ENCODE measurements at places on chromosomes 6 and 20. TPM values are rescaled to one million over a fixed set of nuclear protein-coding genes. Genes with fewer than 3 reads are reported as not detected.
A peak's percentile ranks its signal among the peaks of the same experiment; 100 is the strongest.

The MYCT1 gene
- total RNA-seq = not detected

The HIVEP2 gene
- total RNA-seq = 45.8 TPM

- H3K27ac ChIP-seq = no peak overlapping the region
- H3K4me3 ChIP-seq = no peak overlapping the region
- H3K27me3 ChIP-seq = peaks cover 2% of the 10 kb centered on the region
- peaks cover 10% of the 10 kb centered on the region for H3K36me3 ChIP-seq
These were observed 23.8 kb downstream of the DCBLD1 start for GRCh38 chr6:117506180-117506835.

GRCh38 chr6:17152703-17153102, 50.9 kb downstream of the STMND1 start:
- H3K4me1 ChIP-seq = no peaks in the 10 kb centered on the region
- H3K27me3 ChIP-seq = no peaks in the 10 kb centered on the region
- H3K4me3 ChIP-seq = no peak overlapping the region
- DNase-seq = no peak
- H3K27ac ChIP-seq = no peak overlapping the region

DNA sequence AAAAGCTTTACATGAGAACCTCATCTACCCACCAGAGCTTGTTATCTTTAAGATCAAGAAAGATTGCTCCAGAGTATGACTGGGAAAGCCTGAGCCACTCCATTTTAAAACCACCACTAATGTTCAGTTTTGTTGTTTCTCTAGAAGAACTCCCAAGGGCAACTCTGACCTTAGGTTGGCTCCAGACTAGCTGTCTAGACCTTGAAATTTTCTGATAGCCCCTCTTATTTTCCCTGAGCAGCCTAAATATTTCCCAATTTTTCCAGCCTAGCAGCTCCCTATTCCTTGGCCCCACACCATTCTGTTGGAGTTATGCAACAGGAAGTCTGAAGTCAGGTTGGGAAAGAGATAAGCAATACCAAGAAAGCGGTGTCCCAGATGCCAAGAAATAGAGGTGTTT, 84.6 kb upstream of the TCF21 start:
- H3K27me3 ChIP-seq = peaks cover 5% of the 10 kb centered on the region
- no peak for DNase-seq
- no peak overlapping the region for H3K27ac ChIP-seq
- no peaks in the 10 kb centered on the region for H3K4me1 ChIP-seq

DNA sequence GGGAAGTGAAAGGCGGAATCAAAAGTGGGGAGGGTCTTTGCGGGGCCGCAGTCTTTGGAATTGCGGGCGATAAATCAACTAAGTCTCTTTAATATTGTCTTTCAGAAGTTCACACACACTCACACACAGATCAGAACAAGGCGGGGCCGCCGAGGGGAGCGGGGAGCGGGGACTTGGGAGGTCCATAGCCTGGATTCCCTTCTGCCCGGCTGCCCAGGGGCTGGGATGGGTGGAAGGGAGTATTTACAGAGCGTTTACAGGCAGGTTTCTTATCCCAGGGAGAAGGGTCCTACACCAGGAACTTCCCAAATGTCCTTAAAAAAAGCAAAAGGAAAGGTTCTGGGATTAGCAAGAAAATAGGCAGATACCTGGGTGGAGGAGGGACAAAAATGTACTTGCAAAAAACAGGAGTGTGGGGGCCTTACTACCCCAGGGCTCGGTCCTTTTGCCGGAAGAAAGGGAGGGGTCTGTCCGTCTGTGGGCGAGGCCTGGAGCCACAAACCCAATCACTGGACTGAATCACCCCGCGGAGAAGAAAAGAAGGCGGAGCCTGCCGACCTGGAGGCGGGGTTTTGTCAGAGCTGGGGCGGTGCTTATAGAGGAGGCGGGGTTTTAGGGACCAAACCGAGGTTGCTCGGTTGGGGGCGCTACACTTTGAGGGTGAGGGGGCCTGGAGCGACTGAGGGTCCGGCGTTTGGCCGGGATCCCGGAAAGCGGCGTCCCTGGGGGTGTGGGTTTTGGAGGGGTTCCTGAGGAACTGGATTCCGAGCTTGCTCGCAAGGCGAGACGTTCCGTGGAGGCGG, 3.2 kb downstream of the PRRT1 start:
- H3K4me3 ChIP-seq = peak overlapping the region; percentile 77
- H3K27me3 ChIP-seq = peaks cover 43% of the 10 kb centered on the region
- no peaks in the 10 kb centered on the region for H3K36me3 ChIP-seq

DNA sequence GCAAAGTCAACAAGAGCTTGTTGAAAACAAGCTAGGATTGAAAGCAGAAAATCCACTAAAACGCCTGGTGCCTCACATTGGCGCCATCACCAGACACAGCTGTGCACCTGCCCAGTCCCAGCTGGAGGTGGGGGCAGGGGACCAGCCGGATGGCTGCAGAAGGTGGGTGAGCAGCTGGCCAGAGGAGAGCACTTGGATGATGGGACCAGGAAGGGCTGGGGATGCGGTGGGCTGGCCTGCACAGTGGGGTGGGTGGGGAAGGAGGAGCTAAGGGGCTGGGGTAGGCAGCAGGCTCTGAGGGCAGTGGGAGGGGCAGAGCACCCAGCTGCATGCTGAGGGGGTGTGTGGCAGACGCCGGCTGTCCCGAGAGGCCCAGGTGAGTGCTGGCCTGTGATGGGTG, 7.1 kb downstream of the CABLES2 start:
- H3K4me1 ChIP-seq = peaks cover 2% of the 10 kb centered on the region
- H3K27ac ChIP-seq = no peak overlapping the region
- no peak for DNase-seq
- peaks cover 8% of the 10 kb centered on the region for H3K36me3 ChIP-seq
- no peaks in the 10 kb centered on the region for H3K27me3 ChIP-seq

DNA sequence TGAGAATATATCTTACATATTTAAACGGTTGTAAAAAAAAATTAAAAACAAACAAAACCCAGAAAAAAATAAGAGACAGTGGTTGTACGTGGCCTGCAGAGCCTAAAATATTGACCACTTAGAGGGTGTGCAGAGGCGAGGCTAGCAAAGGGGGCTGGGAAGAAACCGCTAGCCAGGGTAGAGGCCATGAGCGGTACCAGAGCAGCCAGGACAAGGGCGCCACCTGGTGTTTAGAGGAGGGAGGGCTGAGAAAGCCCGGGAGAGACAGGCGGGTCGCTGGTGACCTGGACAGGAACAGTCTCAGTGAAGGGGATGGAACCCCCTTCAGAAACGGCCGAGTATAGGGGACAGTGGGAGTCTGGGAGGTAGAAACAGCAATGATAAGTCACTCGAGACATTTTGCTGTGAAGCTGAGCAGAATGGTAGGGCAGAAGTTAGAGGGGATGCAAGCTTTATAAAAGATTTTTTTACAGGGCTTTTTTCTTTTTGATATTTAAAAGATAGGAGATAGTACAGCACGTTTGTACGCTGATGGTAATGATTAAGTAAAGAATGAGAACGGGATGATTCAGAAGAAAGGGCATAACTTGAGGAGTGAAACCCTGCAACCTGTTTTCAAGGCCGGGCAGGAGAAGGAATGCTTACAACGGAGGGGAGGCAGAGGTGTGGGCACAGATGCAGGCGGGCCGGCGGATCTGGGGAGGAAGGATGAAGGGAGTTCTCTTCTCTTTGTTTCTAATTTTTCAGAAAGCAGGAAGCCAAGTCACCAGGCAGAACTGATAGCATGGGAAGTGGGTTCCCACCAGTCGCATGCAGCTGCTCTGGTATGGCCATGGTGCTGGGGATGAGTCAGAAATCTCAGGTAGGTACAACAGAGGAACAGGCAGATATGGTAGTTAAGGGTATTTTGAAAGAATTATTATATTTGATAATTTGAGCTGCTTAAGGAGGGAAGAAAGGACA, 76.2 kb downstream of the FAM229B start:
- DNase-seq = peak; percentile 81
- peaks cover 61% of the 10 kb centered on the region for H3K27me3 ChIP-seq
- H3K4me3 ChIP-seq = peak overlapping the region; percentile 72
- H3K36me3 ChIP-seq = no peaks in the 10 kb centered on the region

DNA sequence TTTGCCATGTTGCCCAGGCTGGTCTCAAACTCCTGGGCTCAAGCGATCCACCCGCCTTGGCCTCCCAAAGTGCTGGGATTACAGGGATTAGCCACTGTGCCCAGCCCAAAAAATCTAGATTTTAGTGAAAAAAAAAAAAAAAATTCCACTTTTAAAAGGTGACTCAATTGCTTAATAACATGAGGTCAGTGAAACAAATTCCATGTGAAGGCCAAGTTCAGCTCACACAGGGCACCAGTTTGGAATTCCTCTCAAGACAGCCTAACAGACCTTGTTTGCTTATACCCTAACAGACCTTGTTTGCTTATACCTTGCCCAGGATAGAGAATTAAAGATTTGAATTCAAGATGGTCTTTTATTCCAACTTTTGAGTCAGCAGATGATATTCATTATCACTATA, 5.1 kb downstream of the RRBP1 start:
- peaks cover 24% of the 10 kb centered on the region for H3K4me1 ChIP-seq
- no peaks in the 10 kb centered on the region for H3K27me3 ChIP-seq
- no peak overlapping the region for H3K27ac ChIP-seq
- H3K4me3 ChIP-seq = no peak overlapping the region

DNA sequence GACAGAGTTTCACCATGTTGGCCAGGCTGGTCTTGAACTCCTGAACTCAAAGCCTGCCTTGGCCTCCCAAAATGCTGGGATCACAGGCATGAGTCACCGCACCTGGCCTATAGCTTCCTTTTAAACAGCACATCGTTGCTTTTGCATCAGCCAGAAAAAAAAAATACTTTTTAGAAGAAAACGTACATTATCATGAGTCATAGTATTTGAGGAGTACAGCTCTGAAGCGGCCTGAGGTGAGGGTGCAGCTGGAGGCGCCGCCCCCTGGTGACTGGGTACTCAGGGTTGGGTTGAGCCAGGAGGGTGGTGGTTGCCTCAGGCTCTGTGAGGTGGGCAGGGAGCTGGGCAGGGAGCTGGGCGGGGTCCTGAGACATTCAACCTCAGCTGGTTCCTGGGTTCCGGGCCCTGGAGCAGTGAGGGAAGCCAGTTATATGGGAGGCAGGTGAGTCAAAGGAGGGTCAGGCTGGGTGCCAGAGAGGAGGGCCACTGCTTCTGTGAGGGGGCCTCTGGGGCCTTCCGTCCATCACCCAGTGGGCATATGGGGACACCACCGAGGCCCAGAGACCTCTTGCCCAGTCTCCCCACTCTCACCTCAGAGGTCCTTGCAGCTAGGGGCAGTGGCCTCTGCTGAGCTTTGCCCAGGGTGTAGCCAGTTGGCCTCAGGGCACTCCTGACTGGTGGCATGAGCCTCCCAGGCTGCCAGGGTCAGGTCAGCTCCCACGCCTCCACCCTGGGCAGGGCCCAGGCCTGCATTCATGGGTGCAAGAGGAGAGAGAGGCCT, 11.7 kb upstream of the ID1 start:
- DNase-seq = no peak
- H3K27ac ChIP-seq = no peak overlapping the region

- H3K27ac ChIP-seq = peak overlapping the region; percentile 20
- H3K4me1 ChIP-seq = peaks cover 33% of the 10 kb centered on the region
- H3K36me3 ChIP-seq = peaks cover 58% of the 10 kb centered on the region
- no peaks in the 10 kb centered on the region for H3K27me3 ChIP-seq
These were observed 22.2 kb downstream of the SAMHD1 start for GRCh38 chr20:36929290-36929689.

- H3K36me3 ChIP-seq = no peaks in the 10 kb centered on the region
- DNase-seq = no peak
- no peak overlapping the region for H3K27ac ChIP-seq
These were observed 47.5 kb downstream of the ERMARD start for GRCh38 chr6:169798764-169799473.

GRCh38 chr6:25418454-25419052, 139.4 kb downstream of the CARMIL1 start:
- H3K27me3 ChIP-seq = no peaks in the 10 kb centered on the region
- H3K4me3 ChIP-seq = no peak overlapping the region
- no peak overlapping the region for H3K27ac ChIP-seq
- H3K36me3 ChIP-seq = peaks cover 7% of the 10 kb centered on the region

The ANKRD66 gene
- not detected for total RNA-seq

- H3K4me1 ChIP-seq = peaks cover 47% of the 10 kb centered on the region
- H3K27me3 ChIP-seq = no peaks in the 10 kb centered on the region
- H3K4me3 ChIP-seq = no peak overlapping the region
- DNase-seq = no peak
- H3K27ac ChIP-seq = peak overlapping the region; percentile 21
- peaks cover 55% of the 10 kb centered on the region for H3K36me3 ChIP-seq
These were observed 171.9 kb downstream of the JARID2 start for GRCh38 chr6:15417811-15418210.

DNA sequence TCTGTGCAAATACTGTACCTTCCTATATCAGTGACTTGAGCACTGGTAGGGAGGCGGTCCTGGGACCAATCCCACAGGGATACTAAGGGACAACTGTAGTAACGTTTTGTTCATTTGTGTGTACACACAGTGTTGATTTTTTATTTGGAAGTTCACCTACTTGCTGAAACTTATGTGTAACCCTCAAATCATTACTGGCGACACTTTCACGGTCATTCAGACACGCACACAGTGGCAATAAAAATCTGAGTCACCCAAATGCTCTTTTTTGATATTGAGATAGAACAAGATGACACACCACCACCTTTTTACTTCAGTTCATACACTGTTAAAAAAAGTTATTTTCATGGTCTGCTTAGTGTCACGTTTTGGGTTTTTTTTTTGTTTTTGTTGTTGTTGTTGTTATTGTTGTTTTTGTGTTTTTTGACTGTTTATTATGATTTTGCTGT, 79.8 kb downstream of the QKI start:
- H3K4me1 ChIP-seq = peaks cover 10% of the 10 kb centered on the region
- H3K36me3 ChIP-seq = peaks cover 16% of the 10 kb centered on the region
- no peak for DNase-seq
- no peak overlapping the region for H3K4me3 ChIP-seq

The POM121L2 gene
- total RNA-seq = not detected

GRCh38 chr6:128029826-128030225, 129.0 kb upstream of the THEMIS start:
- no peak overlapping the region for H3K4me3 ChIP-seq
- no peak overlapping the region for H3K27ac ChIP-seq
- no peaks in the 10 kb centered on the region for H3K27me3 ChIP-seq

The SLC4A11 gene
- total RNA-seq = 2.4 TPM

DNA sequence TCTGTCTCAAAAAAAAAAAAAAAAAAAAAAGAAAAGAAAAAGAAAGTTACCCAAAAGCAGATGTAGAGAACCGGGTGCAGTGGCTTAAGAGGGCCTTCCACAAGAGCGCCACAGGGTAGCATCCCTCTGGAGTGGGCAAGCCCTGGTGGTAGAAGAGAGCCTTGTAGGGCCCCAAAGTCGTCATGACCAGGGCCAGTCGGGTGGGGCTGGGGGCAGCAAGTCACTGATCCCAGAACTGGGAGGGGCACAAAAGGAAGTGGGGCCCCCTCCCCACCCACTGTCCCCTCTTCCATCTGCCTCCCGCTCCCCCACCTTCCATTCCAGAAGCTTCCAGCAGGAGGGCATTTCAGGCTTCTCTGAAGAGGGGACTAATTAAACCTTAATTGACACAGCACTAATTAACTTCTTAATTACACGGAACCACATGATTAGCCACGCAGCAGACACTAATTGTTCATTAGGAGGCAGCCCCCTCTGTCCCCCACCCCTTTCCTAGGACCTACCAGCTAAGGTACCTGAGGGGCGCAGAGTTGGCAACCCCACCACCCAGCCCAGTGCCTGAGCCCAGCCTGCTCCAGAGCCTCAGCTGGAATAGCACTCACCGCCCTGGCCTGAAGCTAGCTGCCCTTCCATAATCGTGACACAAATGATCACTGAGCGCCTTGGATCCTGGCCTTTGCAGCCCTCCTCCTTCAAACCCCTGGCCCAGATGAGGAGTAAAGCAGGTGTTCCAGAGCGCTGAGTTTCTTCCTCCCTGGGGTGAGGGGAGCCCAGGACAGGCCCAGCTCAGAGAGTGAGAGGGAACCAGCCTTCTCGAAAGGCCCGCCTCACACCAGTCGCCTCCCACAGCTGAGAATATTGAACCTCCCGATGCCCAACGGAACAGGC, 34.8 kb downstream of the MDFI start:
- no peak overlapping the region for H3K27ac ChIP-seq
- H3K4me3 ChIP-seq = no peak overlapping the region
- no peaks in the 10 kb centered on the region for H3K36me3 ChIP-seq

The LPA gene
- not detected for total RNA-seq

The ID1 gene
- 1.2 TPM for total RNA-seq

Data from activated naive CD8-positive, alpha-beta T cell treated with anti-CD3 and anti-CD28 coated beads, Interleukin-2, amount 10 ng/mL, durations not matched to agents 7 days and 5 days (primary cell).